NCI-H1417 (cell line): ENCODE measurements at places on chromosomes 1 and 21.

- peak; percentile 9 for DNase-seq
Measured at GRCh38 chr1:94101613-94102525, 19.1 kb downstream of the ABCA4 start.

- no peak for DNase-seq
Measured at GRCh38 chr1:85615586-85616363, 35.2 kb downstream of the CCN1 start.

DNA sequence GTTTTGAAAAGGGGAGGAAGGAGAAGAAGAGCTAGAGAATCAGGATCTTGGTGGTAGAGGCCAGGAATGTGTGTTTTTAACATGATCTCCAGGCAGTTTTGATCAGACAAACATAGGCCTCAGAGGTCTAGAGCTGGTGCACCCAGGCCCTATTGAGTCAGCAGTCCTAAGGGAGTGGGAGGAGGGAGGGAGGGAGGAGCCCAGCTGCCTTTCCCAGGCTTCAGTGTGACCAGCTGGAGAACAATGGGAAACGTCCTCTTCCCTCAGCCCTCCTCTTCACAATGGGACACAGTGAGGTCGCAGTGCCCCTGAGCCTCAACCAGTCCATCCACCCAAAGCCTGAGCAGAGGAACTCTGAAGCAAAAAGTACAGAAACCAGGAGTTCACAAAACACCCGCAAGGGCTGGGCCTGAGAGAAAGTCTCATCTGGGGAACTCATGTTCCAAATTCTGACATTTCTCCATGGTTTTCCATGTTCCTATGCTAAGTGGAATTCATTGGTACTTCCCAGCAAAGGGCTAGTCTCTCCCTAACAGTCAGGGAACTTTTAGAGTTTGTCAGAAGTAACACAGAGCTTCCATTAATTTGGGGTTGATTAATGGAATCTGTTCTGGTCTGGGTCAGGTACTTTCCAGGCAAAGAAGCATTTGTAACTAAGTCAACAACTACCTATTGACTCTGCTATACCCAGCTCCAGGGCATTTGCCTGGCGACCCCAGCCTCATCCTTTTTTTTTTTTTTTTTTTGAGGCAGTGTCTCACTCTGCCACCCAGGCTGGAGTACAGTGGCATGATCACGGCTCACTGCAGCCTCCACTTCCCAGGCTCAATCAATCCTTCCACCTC, 37.5 kb downstream of the ELAPOR1 start:
- DNase-seq, result no peak

GRCh38 chr21:31283025-31283424, 61.0 kb downstream of the TIAM1 start:
- no peak for DNase-seq

GRCh38 chr1:84442256-84442655, 36.8 kb upstream of the RPF1 start:
- DNase-seq, result peak; percentile 4

DNA sequence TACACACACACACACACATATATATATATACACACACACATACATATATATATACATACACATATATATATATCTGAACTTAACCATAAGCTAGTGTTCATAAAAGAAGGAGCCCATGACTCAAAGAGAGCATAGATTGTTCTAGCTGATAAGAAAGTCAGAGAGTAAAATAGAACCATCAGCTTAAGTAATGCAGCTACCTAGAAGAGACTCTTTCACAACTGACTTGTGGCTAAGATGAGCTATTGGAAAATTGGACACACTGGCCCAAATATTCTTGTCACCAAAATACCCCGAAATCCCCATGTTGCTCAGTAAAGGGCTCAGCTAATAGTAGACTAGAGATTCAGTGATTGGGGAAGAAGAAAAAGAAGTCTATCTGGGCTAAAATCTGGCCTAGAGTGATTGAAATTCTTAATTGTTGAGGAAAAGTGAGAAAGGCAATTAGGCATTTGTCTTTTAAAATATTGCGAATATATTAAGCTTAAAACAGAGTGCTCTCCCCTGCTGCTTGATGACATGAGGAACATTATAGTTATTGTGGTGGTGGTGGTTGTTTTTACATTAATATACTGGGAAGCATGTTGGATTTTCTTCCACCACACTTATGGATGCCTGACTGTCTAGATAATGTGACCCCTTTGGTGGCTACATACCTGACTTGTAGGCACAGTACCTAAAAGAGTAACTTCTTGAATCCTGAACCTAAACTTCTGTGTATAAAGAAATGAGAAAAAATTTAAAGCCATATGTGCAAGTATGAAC, 6.3 kb downstream of the SLAMF1 start:
- DNase-seq, result no peak

DNA sequence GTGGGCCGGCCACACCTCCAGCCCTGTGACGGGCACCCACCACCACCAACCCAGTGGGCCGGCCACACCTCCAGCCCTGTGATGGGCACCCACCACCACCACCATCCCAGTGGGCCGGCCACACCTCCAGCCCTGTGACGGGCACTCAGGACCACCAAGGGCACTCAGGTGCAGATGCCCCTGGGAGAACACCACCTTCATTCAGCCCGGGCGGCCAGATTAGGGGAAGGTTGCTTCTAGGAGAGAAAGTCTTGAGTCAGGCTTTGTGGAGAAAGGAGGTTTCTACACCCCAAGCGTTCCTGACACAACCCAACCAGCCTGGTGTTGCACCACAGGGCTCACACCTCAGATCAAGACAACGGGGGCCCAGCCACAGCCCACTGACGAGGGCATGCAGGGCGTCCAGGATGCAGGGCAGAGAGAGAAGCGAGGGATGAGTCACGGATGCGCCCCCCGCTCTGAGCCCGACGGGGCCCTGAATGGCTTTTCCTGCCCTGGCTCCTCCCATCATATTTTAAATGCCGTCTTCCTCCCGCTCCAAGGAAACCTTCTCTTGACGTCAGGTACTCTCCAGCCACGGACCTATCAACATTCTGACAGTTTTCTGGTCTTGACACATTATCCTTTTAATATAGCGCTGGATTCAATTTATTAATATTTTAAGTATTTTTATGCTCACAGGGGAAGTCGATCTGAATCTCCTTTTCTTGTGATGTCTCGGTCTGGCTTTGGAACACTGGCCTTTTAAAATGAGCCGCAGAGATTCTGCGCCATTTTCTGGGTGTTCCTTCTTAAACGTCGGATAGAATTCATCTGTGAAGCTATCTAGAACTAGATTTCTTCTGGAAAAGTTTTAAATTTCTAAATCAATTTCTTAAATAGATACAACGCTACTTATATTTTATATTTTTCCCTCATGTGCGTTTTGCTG, 631 bp upstream of the SPATC1L start:
- DNase-seq, result no peak

DNA sequence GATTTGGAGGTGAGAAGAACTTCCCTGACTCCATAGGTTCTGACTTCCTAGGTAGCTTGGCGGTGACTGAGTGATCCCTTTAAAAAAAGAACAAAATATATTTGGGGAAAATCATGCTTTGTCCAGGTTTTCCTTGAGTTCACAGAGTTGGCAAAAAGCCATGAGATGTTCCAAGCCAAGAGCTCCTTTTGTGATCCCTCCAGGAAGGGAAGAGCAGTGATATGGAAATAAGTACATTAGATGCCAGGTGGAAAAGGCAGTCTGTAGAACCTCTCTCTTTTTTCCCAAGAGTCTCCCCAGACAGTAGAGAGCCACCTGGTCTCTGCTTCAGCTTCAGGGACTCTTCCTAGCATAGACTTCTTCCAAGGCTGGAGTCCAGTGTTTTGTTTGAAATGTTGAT, 10.2 kb downstream of the TLCD4 start:
- DNase-seq, result no peak

DNA sequence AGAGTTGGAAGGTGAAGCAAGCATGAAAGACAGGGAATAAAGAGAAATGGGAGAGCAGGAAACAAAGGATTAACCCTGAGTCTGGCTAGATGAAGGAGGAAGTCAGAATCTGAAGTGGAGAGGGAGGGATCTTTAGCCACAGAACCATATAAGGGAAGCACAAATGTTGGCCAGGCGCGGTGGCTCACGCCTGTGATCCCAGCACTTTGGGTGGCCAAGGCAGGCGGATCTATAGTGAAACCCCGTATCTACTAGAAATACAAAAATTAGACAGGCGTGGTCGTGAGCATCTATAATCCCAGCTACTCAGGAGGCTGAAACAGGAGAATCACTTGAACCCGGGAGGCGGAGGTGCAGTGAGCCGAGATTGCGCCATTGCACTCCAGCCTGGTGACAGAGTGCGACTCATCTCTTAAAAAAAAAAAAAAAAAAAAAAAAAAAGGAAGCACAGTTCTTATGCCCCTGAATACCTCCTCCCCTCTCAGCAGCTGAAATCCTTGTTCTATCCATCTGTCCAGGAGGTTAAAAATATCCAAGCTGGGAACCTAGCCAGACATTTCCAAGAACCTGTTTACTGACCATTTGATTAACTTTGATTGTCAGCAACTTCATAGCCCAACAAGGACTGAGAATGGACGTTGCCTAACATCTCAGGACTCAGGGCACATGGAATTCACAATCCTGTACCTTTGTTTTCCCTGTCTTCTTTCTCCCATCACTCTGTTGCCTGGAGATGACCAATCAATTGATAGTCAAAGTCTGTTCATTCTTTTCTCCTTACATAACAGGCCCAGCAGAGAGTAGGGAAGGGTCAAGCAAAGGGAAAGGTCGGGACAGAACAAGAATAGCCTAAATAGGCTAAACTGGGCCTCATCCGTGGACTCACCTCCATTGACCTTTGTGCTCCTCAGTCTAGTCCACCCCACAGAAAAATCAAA, 10.6 kb downstream of the TXNIP start:
- DNase-seq, result no peak

DNA sequence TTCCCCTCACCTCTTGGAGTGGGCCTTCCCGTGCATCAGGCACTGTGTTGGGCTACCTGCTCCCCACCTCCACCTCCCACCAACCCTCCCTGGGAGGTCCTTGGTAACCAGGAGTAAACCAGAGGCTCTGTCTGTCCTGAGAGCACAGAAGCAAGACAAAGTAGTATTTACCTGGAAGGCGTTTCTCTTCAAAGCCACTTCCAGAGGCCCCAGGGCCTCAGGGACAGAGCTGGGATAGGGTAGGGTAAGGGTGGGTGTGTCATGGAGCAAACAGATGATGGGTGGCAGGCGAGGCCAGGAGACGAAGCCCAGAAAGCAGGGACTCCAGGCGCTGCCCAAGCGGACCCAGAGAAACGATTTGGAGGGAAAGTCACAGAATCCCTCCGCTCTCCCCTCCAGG, 77.2 kb upstream of the TARDBP start:
- no peak for DNase-seq

- DNase-seq, result no peak
Measured at GRCh38 chr1:65658122-65658521, 134.6 kb upstream of the PDE4B start.

GRCh38 chr1:168696125-168696760, 32.8 kb downstream of the DPT start:
- DNase-seq, result no peak

GRCh38 chr1:60895252-60895651, 187.1 kb upstream of the NFIA start:
- no peak for DNase-seq

GRCh38 chr21:33644383-33645074, 2.2 kb downstream of the ITSN1 start:
- no peak for DNase-seq

GRCh38 chr1:155929057-155929456, 5.2 kb downstream of the KHDC4 start:
- no peak for DNase-seq

DNA sequence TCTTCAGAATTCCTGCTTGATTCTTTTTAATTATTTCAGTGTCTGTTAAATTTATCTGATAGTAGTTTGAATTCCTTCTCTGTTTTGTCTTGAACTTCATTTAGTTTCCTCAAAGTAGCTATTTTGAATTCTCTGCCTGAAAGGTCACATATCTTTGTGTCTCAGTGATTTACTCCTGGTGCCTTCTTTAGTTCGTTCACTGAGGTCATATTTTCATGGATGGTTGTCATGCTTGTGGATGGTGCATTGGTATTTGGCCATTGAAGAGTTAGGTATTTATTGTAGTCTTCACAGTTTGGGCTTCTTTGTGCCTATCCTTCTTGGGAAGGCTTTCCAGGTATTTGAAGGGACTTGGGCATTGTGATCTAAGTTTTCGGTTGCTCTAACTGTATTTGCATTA, 267.9 kb downstream of the HHAT start:
- DNase-seq, result no peak

GRCh38 chr1:220789532-220790147, 2.9 kb downstream of the MTARC1 start:
- DNase-seq, result no peak

DNA sequence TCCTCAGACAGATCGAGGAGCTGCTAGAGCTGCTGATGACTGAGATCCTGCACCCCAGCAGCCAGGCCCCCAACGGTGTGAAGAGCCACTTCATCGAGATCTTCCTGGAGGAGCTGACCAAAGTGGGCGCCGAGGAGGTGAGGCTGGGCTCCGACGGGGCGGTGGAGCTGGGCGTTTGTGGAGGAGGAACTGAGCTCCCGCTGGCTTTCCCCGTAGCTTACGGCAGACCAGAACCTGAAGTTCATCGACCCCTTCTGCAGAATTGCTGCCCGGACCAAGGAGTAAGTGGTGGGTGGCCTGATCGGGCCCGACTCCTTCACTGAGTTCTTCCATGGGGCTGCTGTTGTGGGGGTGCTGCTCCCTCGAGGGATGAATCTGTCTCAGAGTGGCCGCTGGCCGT, 8.0 kb downstream of the RRP1 start:
- DNase-seq, result no peak

DNA sequence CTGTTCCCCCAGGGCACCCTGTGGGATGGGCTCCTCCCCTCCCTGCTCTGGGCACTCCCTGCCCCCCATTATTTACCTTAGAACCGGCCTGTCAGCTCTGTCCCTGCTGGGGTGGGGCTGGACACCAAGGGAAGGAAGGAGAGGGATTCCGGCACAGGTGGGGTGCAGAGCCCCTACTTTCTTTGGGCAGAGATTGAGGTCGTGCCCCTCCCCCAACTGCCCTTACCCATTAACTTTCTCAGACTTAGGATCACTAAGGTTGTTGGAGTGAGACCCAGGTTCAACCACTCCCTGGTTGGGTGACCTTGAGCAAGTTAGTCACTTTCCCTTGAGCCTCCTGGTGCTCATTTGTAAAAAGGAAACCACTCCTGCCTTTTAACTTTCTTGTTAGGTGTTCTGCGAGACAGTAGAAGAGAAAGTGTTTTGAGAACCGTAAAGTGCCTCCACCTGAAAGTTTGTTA, 57.0 kb upstream of the SYNC start:
- DNase-seq, result no peak

DNA sequence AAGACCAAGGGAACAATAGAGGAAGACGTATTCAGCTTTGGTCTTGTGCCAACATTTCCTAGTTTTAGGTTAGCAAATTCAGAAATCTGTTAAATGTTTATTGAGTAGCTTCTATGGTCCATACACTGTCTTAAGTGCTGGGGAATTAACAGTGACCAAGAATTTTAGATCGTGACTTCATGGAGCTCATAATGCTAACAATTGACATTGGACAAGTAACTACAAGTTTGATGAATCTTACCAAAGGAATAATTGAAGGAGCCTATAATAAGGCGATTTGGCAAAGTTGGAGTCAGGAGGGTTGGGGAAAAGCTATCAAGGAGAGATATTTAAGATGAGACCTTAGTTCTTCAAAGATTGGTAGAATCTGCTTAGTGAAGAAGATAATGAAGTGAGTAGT, 1.4 kb upstream of the SLAMF9 start:
- no peak for DNase-seq
